IPS DF 19.7 (cell line): ENCODE measurements at places on chromosomes 3 and 15.

DNA sequence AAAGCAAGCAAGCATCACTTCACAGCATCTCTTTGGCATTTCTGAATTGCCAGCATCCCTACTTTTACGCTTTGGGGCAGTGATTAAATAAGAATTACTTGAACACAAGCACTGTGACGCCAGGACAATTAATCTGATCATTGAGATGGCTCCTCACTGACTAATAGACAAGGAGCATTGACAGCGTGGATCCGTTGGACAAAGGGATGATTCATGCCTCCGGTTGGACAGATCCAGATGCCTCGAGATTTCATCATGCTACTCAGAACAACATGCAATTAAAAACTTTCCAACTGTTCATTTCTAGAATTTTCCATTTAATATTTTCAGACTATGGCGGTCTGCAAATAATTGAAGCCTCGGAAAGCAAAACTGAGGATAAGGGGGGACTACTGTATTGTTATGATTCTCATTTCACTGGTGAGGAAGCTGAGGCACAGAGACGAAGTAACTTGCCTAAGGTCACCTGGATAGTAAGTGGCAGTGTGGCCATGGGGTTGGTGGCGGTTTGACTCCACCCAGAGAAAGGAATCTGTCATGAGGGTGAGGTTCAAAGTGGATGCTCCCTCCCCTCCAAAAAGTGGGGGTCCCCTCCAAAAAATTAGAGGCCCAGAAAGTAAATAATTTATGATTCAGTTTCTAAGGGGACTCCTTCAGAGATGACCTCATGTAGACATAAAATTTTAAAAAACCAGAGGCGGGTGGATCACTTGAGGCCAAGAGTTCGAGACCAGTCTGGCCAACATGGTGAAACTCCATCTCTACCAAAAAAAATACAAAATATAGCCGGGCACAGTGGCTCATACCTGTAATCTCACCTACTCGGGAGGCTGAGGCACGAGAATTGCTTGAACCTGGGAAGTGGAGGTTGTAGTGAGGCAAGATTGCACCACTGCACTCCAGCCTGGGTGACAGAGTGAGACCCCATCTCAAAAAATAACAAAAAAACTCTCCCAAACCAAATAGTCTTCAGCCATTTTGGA, 12.3 kb upstream of the PGPEP1L start:
- DNase-seq: no peak

DNA sequence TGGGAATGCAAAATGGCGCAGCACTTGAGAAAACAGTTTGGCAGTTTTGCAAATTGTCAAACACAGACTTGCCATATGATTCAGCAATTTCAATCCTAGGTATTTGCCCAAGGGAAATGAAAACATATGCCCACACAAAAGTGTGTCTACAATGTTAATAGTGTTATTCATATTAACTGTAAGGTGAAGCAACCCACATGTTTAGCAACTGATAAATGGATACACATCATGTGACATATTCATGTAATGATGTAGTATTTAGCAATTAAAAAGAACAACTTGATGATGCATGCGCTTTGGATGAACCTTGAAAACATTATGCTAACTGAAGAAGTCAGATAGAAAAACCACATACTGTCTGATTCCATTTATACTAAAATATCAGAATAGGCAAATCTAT, 539.0 kb upstream of the PPP2R3A start:
- DNase-seq: no peak

DNA sequence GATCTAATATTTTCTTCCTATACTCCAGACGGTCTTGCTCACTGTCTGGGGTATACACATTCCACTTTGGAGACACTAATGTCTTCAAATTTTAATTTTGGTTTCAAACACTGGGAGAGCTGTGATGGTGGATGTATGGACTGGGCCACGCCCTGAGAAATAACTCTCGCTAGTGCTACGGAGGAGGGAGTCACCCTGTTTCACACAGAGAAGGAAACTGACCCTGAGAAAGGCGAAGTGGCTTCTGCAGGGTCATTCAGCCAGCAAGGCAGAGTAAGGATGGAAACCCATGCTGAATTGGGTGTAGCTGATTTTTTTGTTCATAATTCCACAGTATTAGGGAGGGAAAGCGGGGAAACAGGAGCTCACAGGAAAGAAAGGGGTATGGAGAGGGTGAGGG, 8.6 kb upstream of the SKIC8 start:
- DNase-seq: no peak

- DNase-seq: no peak
Observed at GRCh38 chr15:96237002-96237401, 93.5 kb upstream of the NR2F2 start.

DNA sequence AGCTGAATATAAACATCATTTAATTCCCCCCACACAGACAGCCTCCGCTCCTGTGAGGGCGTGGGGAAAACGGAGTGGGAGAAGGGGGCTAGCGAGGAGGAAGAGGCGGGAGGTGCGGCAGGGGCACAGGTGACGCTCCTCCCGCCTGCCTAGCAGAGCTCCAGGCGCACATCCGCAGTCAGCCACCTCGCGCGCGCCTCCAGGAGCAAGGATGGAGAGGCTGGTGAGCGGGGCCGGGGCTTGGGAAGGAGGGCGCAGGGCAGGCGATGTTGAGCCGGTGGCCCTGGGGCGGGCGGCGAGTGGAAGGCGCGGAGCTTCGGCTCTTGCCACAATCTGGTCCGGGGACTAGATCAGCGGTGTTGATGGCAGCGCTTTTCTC, at the start of gene CD200:
Gene CD200, plus strand, starts transcription at position 155 of the 379 bp plus-strand sequence. Its CDS starts 57 bp downstream, at position 212.
- DNase-seq: no peak
